ENCODE measurements at places on chromosomes 7 and 10. TPM values are rescaled to one million over a fixed set of nuclear protein-coding genes. Genes with fewer than 3 reads are reported as not detected.

The HOXA11 gene
- total RNA-seq, result 0.75 TPM

The CYP3A5 gene
- total RNA-seq, result 1.9 TPM

The IKZF1 gene
- not detected for total RNA-seq

The EPO gene
- total RNA-seq, result not detected

The ERV3-1 gene
- 2.8 TPM for total RNA-seq

The PTN gene
- not detected for total RNA-seq

The JAKMIP3 gene
- 1.1 TPM for total RNA-seq

The DAGLB gene
- 17.3 TPM for total RNA-seq

The TMEM213 gene
- not detected for total RNA-seq

The CCDC3 gene
- 1.2 TPM for total RNA-seq

The RASA4 gene
- 2.8 TPM for total RNA-seq

The UNC5B gene
- 1.5 TPM for total RNA-seq

The FLNC gene
- 5.7 TPM for total RNA-seq

The SPAM1 gene
- not detected for total RNA-seq

The RPEL1 gene
- 0.07 TPM for total RNA-seq

The LIPN gene
- not detected for total RNA-seq

The SPOCK2 gene
- total RNA-seq, result 0.45 TPM

The CDK5 gene
- total RNA-seq, result 29.6 TPM

The FGF8 gene
- total RNA-seq, result 0.17 TPM

The FGFBP3 gene
- total RNA-seq, result 2.2 TPM

The PTPRE gene
- 5.9 TPM for total RNA-seq

The FFAR4 gene
- 0.13 TPM for total RNA-seq

The KAZALD1 gene
- 3.0 TPM for total RNA-seq

The HOXA6 gene
- 1.6 TPM for total RNA-seq

The EIF5AL1 gene
- total RNA-seq, result 2.3 TPM

The TRIL gene
- not detected for total RNA-seq

The CNTNAP2 gene
- not detected for total RNA-seq

The CYP26C1 gene
- total RNA-seq, result not detected

The AS3MT gene
- 3.2 TPM for total RNA-seq

The CHAT gene
- total RNA-seq, result not detected

The GLCCI1 gene
- total RNA-seq, result 0.80 TPM

The SCD gene
- total RNA-seq, result 130 TPM

The IGFBP3 gene
- total RNA-seq, result 199 TPM

The NEBL gene
- 7.1 TPM for total RNA-seq

The TMEM229A gene
- not detected for total RNA-seq

The AKR1B1 gene
- 2,586 TPM for total RNA-seq

The SLC29A4 gene
- total RNA-seq, result 12.1 TPM

The DRGX gene
- total RNA-seq, result not detected

The HMX2 gene
- total RNA-seq, result 0.23 TPM
